ENCODE measurements at places on chromosomes 13 and 19.

GRCh38 chr19:28744014-28744413, 468.9 kb downstream of the UQCRFS1 start:
- no peak for DNase-seq

DNA sequence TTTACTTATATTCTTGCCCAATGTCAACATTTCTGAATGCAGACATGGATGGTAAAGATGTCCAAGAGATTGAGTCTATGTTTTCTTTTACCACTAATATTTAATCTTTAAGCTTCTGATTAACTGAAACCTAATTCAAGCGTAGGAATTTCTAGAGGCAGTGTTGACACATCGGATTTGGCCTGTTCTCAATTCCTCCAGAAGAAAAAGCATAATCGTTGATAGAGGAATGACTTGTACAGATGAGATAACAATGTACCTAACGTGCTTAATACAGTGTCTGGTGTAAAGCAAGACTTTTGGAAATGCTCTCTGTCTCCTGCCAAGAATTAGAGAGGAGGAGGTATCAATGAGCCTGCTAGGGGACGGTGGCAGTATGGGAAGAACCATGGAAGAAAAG, 35.2 kb downstream of the SLC15A1 start:
- DNase-seq, result no peak

- DNase-seq, result no peak
These were observed 9.7 kb downstream of the FUT2 start for GRCh38 chr19:48705431-48705830.

DNA sequence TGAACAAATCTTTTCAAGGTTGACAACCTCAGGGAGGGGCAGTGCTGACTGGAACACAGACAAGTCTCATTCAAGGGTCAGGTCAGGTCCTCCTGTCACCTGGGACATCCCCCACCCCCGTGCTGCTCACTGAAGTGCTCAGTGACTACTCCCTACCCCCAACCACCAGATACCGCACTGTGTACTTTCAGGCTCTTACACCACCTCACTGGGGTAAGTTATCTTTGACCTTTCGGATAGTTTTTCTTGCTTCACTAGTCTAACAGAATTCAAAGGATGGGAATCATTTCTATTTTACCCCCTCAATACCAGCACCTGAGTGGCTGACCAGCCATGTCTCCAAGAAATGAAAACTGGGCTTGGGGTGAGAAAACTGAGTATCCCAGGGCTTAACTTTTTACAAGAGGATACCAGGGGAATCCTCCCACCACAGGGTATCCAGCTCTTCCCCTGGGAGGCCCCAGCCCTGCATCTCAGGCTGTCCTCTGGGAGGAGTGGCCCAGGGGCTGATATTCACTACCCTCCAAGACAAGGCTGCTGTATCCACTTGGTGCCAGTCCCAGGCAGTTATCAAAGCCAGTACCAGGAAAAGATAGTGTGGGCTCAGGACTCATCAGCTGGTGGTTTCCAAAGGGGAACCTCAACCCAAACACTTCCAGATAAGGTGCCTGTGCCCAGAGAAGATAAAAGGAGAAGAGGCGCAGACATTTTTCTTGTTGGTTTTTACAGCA, 2.1 kb downstream of the ZNF563 start:
- peak; percentile 71 for DNase-seq

GRCh38 chr13:30153545-30154426, 153.6 kb downstream of the KATNAL1 start:
- DNase-seq, result no peak

- DNase-seq, result no peak
These were observed 245.7 kb downstream of the DNAJC15 start for GRCh38 chr13:43269037-43269481.

- DNase-seq, result no peak
These were observed 96.7 kb downstream of the RNASEH2B start for GRCh38 chr13:51006067-51006845.

- no peak for DNase-seq
These were observed 485.7 kb downstream of the FOXO1 start for GRCh38 chr13:40180776-40181175.

All from CD4-positive, alpha-beta T cell treated with Interferon gamma for 1 hour (primary cell).